Coronary artery (tissue), 2 donors: ENCODE measurements at places on chromosomes 5 and 9.

DNA sequence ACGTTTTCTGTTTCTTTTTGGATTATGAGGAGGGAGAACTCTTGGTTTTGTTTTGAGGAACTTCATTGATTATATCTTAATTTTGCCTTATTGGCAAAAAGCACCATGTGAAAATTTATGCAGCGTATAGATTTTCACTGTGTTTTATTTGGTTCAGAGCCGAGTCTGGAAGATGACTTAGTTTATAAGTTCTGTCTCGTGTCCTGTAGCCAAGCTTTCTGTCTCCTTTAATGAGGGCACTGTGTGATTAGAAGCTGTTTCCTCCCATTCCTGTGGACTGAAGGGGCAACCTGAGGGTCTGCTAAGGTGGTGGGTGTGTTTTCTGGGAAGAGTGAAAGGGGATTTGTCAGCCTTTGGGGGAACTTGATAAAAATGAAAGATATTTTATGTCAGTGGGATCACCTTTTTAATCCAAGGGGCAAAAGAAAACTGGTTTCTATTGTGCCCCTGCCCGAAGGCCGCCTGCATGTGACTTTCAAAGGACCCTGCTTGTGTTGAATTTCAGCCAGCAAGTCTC is 262.1 kb downstream of the FANCC start:
- DNase-seq = no peak

- no peak for DNase-seq
Observed at GRCh38 chr5:58446024-58446423, 13.9 kb downstream of the PLK2 start.

DNA sequence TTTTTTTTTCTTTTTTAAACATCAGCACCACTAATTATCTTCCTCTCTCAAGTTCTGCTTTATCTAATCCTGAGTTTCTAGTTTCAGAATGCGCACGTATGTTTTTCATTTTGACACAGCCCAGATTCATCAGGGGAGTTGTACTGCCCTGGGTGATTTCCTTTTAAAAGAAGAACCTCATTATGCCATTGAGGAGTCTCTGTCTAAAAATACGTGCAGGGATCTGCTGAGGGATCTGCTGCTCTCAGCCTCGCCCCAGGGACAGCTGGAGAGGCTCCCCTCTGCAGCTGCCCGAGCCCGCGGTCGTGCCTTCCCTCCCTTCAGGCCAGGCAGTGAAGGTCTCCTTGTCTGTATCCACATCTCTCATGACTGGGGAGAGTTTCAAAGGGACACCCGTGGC is 273.1 kb downstream of the ARHGEF28 start:
- no peak for DNase-seq

DNA sequence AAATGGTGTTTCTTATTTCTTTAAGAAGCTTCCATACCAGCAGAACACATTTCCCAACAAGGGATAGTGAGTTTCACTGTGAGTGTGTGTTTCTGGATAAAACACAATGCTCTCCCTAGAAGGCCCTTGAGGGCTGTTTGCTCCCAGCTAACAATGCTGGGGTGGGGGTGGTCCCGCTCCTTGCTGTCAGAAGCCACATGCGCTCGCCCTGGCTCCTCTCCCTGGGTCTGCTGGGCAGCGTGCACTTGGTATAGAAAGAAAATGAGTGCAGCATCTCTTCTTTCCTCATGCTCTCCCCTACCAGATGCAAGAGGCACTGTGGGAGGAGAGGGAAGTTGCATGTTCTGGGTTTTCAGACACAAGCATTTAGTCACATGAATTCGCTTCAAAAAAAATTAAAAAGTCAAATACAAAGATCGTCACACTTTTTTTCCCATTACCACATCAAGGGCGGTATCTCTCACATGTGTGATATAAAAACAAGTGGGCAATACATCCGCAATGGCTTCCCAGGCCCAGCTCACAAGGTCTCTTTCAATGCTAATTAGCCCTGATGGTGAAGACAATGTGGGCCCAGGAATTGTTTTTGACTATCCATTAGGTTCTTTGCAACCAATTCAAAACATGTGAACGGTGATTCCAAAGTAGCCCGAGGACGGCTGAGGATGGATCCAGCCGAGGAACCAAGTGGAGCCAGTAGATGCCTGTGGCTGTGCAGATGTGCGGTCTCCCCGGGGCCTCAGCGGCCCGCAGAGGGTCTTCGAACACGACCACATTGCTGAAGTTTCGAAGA is 603.6 kb downstream of the IRX1 start:
- DNase-seq = no peak
